ENCODE measurements at places on chromosomes 4 and X.

DNA sequence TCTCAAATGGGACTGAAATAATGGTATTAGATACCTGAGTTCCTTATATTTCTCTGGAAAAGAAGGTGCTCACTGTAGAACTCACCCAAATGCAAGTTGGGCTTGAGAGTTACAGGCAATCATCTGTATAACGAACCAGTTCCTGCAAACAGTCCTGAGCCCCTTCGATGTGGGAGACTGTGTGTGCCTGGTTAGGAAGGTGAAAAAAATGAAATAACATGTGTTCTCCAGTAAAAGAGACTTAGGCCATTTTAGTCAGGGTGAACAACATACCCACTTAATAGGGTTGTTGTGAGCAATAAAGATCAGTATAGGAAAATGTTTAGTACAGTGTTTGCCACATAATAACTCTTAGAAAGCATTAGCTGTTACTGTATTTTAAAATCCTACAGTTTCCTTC lies 23.4 kb downstream of the STIM2 start:
- DNase-seq = no peak

GRCh38 chr4:182137343-182137742 lies 105.9 kb upstream of the TENM3 start:
- DNase-seq = no peak

DNA sequence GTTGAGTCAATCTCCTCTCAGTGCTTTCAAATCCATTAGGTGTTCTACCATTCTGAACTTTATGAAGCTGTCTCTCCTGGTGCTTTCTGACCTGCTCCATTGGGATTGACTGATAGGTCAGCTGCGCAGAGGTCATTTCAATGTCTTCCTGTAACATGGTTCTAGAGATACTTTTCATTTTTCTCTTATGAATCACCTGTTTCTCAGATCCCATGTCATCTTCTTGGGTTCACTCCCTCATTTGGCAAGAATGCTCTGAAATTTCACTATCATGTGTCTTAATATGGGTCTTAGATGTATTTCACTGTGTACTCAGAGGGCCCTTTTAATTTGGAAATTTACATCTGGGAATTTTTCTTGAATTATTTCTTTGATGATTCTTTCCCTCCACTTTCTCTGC lies 13.8 kb upstream of the PGM2 start:
- DNase-seq = no peak

DNA sequence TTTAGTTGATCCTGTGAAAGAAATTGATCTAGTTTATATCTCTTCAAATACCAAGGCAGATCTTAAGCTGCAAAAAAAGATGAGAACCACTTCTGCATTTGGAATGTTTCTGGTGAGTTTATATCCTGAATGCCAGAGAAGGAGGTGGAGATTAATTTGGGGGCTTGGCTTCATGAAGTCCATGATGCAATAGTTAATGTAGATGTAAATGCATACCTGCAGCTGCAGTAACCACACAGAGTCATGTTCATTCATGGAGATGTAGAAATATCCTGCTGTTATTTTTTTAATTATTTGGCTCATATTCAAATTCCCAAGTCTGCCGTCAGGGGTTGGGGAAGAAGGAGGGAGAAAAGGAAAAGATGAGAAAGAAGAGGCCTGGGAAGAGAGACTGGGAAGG lies at the start of gene SULT1E1:
SULT1E1 (minus strand) TSS at position 94 of the 400 bp plus-strand sequence. CDS start 2,501 bp downstream, outside the sequence.
- DNase-seq = peak; percentile 4

GRCh38 chrX:129522184-129523078 lies 859 bp downstream of the SMARCA1 start:
- DNase-seq = peak; percentile 74

DNA sequence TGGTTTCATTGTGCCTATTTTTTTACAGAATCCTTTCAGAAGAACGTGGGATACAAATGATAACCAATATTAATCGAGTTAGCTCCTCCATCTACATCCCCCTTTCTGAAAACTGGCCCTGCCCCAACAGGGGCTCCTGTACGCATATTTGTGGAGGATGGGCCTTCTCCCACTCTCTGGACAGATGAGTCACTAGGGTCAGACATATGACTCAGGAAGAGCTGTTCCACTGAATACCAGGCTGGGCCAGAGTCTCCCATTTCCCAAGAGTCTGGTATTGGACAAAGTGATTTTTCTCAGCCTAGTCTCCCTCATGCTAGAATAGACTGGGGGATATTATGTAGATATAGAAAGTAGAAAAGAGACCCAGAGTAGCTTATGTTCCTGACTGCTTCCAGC lies 142.4 kb downstream of the TSPAN5 start:
- no peak for DNase-seq

DNA sequence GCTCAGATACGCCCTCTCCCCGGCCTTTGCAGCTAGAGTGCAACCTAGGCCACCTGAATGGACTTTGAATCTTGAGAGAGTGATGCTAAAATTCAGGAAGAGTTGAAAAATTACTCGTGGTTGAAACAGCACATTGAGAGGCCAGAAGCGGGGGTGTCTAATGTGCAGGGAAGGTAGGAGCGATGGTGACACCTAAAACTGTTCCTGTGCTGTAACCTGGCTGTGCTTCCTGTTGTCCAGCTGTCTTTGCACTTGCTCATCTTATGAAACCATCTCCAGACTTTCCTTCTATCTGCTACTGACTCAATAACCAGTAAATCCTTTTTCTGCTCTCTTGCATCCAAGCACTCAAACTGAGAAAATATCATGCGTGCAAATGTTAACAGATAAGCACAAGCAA lies 106.4 kb upstream of the RPS6KA3 start:
- no peak for DNase-seq
